ENCODE measurements at places on chromosomes 3 and 15.

GRCh38 chr15:68279779-68280753, 2.5 kb downstream of the FEM1B start:
- no peak for DNase-seq

DNA sequence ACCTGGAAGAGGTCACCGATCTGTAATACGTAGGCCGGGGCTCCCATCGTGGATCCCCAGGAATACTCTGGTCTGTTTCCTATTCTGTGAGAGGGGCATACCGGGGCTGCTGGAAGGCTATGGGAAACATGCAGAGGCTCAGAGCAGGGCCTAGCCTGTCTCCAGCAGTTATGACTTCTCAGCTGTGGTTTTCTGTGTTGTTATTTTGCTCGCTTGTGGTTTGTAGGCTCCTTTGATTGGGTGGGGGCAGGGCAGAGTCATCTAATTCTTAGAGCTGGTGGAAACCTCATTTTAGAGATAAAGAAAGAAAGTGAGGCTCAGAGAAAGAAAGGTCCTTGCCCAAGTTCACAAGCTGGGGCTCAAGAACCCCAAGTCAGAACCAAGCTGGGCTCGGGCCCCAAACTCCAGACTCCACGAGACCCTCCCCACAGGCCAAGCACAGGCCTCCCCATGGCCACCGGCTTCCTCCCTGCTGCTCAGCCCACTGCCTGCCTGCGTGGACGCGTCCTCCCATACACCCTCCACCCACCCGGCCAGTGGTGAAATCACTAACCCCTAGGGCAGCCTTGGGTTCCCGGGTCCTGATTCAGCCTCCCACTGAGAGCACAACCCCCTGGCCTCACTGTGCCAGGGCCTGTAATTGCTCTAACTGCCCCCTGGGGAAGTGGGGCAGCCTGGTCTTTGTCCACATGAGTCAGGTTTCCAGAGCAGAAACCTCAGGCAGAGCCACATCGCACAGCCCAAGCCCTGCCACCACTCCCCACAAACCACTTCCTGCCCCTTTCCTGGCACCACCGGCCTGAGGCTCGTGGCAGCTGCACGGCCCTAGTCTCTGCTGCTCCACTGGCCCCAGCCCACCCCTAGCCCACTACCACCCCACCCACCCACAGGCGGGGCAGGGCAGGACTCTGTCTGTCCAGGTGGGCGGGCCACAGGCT, 270.8 kb downstream of the UACA start:
- peak; percentile 64 for DNase-seq

- DNase-seq = no peak
Measured at GRCh38 chr3:65846936-65847335, 191.8 kb downstream of the MAGI1 start.

- peak; percentile 30 for DNase-seq
Measured at GRCh38 chr15:64897345-64897985, 14.2 kb upstream of the ANKDD1A start.

GRCh38 chr3:100637197-100637631, 27.8 kb downstream of the ADGRG7 start:
- no peak for DNase-seq

GRCh38 chr3:69092030-69092516, 7.3 kb downstream of the ARL6IP5 start:
- no peak for DNase-seq

DNA sequence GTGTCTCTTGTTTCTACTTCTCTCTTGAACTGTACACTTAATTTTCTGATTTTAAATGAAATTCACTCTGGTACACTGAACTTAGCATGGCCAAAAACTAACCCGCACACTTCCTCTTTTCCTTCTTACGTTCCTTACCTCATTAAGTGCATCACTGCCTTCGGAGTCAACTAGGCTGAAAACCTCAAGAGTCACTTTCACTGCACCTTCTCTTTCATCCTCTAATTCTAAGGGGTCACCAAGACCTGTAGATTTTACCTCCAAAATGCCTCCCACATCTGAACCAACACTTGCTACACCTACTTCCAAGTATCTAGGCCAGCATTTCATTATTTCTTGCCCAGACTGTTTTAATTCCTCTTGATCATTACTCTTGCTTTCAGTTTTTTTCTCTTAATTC, 6.6 kb downstream of the CBLB start:
- DNase-seq = no peak

DNA sequence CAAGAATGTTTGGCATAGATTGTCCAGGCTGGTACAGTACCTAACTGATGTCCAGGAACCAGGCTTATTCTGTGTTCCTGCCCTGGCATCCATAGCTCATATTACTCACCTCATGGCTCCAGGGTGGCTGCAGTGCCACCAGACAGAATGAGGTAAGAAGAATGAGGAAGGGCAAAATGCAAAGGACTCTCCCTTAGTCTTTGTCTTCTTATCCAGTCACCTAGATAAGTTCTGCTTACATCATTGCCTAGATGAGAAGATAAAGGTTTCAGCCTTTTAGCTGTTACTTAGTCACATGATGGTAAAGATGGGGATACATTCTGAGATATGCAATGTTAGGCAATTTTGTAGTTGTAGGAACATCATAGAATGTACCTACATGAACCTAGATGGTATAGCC, 45.8 kb downstream of the CHP1 start:
- no peak for DNase-seq

DNA sequence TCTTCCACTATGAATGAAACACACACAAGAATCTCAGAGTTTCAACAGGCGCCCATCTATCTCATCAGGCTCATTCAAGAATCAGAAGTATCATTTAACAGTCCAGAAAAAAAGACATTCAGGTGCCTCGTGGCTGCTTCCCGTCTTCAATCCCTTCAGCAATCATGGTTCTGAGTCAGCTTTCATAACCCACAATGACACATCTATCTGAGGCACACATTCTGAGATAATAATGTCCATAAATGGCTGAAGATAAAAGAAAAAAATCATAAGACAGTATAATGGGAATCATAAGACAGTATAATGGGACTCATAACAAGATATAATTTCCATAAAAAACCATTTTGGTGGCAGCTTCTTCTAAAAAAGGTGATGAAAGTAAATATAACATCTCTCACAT, 52.4 kb downstream of the TNIK start:
- DNase-seq = no peak

DNA sequence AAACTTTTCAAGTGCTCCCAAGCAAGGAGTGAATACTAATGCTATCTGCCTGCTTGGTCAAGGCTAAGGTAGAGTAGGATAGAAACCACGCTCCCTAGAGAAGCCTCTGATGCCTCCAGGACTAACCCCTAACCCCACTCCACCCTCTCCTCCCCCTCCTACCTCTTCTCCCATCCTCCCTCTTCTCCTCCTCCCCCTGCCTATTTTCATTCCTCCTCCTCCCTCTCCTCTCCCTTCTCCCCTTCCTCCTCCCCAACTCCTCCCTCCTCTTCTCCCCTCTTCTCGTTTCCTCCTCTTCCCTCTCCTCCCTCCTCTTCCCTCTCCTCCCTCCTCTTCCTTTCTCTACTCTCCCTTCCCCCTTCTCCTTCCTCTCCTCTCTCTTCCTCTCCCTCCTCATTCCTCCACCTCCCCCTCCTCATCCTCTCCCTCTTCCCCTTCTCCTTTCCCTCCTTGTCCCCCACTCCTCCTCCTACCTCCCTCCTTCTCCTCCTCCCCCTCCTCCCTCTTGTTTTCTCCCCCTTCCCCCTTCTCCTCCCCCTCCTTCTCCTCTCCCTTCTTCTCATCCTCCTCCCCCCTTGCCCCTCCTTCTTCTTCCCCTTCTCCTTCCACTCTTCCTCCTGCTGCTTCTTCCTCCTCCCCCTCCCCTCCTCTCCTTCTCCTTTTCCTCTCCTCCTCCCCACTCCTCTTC, 12.8 kb upstream of the MEX3B start:
- no peak for DNase-seq

DNA sequence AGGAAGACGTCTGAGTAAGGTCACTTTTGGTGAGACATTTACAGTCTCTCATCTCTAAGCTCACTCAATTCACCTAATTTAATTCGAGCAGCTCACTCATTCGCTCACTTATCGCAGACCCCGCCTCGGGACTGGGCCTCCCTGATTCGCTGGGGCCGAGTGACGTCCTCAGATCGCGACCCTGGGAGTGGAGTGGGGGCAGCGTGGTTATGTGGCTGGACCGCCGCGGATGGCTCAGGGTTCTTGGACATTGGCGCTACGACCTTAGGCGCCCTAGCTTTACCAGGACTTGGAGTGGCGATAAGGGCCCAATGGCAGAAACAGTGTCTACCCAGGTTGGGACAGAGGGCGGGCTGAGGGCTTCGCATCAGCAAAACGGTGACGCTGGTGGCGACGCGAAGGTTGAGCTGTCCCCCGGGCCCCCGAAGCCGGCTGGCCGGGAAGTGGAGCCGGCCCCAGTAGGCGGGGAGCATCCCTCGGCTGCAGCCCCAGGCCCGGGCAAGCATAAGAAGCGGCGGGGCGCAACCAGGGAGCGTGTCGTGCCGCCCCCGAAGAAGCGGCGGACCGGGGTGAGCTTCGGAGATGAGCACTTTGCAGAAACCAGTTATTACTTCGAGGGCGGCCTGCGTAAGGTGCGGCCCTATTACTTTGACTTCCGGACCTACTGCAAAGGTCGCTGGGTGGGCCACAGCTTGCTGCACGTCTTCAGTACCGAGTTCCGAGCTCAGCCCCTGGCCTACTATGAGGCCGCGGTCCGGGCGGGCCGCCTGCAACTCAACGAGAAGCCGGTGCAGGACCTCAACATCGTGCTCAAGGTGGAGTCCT, at the start of gene RPUSD2:
RPUSD2 (plus strand) TSS at position 171 of the 825 bp plus-strand sequence; CDS start at position 210, 39 bp downstream.
- peak; percentile 93 for DNase-seq

DNA sequence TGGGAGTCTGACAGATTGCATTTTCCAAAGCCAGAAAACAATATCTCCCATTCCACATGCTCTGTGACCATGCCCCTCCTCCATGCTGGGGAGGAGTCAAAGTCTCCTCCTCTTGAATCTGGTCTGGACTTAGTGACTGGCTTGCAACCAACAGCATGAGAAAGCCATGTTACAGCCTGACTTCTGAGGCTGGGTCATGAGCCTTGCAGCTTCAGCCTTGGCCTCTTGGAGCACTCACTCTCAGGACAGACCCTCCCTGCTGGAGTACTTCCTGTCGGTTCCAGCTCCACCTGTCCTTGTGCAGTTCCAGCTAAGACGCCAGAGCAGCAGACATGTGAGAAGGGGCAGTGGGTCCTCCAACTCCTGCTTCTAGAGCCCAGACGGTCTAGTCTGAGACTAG, 49.7 kb upstream of the RBSN start:
- DNase-seq = peak; percentile 3

- no peak for DNase-seq
Measured at GRCh38 chr3:128794067-128794768, 68.2 kb downstream of the RAB7A start.

DNA sequence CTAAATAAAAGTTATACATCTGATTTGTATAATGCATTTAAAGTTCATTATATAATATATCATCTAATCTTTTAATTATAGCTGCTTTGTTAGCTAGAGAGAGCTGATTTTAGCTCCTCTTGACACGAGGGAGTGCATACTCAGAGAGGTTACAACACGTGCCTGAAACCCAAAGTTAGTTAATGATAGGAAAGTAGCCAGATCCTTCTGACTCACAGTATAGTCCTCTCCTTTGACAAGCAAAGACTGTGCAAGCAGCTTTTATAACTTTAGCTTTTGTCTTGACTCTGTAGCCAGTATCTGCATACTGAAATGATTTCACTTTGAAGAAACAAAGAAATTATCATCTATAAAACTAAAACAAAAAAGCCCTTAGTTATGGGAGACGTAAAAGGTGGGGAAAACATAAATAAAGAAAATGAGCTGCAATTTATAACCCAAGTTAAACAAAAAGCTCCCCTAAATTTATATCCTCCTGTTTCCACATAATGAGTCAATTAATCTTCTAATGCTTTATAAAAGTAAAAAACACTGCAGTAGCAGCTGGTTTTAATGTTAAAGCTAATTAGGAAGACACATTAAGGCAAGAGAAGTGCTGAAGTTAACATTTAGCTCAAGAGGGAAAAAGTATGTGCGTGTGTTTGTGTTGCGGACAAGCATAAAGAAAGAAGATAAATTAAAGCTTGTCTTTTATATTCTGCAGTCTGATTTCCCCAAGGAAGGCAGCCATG, 13.1 kb downstream of the GABRR3 start:
- DNase-seq = no peak

- no peak for DNase-seq
Measured at GRCh38 chr3:149575961-149576564, 81.8 kb downstream of the WWTR1 start.

- no peak for DNase-seq
Measured at GRCh38 chr3:115659253-115660220, 36.2 kb downstream of the GAP43 start.

DNA sequence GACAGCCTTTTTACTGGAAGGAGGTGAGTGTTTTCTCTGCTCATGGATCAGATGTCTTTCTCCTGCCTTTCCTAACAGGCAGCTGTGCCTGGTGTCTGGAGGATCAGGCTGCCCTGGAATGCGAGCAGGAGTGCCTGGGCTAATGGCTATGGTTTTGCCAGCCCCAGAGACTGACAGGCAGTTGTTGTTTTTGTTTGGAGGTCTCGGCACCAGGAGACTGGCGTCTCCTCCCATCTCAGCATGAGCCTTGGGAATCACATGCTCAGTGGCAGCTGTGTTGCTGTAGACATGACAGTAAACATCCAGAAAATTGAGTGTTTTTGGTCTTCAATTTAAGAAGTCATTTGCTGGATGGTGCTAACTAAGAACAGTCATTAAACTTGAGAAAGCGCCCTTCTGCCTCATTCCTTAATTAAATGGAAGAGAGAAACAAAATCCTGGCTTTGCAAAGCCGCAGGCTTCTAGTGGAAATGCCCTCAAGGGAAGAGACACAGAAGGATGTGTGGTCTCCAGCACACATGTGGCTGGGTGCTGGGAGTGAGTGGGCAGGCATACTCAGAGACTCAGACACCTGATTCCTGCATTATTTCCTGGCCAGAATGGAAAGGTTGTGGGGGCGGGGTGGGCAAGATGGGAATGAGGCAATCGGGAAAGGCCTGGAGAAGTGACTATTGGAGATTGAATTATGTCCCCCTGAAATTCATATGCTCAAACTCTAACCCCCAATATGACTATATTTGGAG, 97.0 kb upstream of the NMNAT3 start:
- no peak for DNase-seq

GRCh38 chr15:70770863-70771262, 7.5 kb upstream of the UACA start:
- no peak for DNase-seq

DNA sequence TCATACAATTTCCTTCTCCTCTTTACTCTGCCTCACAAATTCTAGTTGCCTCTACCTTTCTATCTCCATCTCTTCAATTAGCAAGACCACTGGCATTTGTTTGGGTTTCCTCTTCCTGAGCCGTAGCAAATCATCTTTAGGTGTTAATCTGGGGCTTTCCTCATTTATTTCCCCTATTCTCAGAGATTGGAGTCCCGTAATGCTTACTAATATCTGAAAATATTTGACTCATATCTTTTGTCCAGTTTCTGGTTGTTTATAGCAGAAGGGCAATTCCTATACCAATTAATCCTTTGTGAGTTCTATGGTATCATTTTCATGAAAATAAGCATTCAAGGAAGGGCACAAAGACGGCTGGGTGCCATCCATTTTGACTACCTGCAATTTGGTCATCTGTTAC, 103.7 kb downstream of the NR2E3 start:
- no peak for DNase-seq

GRCh38 chr3:49387721-49388120, 24.1 kb downstream of the RHOA start:
- DNase-seq = no peak

GRCh38 chr3:51891242-51892039, 11.7 kb downstream of the IQCF1 start:
- DNase-seq = no peak

GRCh38 chr15:29736012-29736743, 86.1 kb downstream of the TJP1 start:
- DNase-seq = no peak

GRCh38 chr15:98202256-98202655, 241.8 kb downstream of the ARRDC4 start:
- DNase-seq = no peak

- DNase-seq = no peak
Measured at GRCh38 chr15:65214010-65214409, 2.7 kb upstream of the CILP start.

Data from left colon (tissue), 2 donors.